ENCODE measurements at places on chromosomes 3 and 15.

GRCh38 chr3:35640190-35641165 is 1.2 kb downstream of the ARPP21 start:
- no peak for DNase-seq

GRCh38 chr3:185311991-185312390 is 50.9 kb upstream of the MAP3K13 start:
- DNase-seq, result no peak

DNA sequence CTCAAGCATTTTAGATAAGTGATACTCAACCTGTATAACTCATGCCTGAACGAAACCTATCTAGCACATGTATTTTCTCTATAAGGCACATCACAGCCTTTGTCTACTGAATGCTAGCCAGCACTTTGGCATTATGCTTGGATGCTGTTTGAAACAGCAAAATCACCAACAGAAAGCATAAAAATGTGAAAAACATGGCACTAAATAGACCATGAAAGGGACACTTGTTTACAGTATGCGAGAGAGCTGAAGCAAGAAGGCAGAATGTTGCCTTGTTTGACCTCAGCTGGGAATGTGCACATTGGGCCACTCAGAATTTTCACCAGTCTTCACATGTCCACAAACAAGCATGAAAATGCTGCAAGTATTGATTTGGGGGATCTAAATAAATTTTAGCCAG is 59.5 kb downstream of the MINDY2 start:
- DNase-seq, result no peak

- no peak for DNase-seq
These were observed 737 bp downstream of the JAGN1 start for GRCh38 chr3:9891072-9891622.

- DNase-seq, result no peak
These were observed at the start of gene EPHA6 for GRCh38 chr3:96813820-96814650. Gene EPHA6, plus strand, starts transcription at chr3:96814594.

DNA sequence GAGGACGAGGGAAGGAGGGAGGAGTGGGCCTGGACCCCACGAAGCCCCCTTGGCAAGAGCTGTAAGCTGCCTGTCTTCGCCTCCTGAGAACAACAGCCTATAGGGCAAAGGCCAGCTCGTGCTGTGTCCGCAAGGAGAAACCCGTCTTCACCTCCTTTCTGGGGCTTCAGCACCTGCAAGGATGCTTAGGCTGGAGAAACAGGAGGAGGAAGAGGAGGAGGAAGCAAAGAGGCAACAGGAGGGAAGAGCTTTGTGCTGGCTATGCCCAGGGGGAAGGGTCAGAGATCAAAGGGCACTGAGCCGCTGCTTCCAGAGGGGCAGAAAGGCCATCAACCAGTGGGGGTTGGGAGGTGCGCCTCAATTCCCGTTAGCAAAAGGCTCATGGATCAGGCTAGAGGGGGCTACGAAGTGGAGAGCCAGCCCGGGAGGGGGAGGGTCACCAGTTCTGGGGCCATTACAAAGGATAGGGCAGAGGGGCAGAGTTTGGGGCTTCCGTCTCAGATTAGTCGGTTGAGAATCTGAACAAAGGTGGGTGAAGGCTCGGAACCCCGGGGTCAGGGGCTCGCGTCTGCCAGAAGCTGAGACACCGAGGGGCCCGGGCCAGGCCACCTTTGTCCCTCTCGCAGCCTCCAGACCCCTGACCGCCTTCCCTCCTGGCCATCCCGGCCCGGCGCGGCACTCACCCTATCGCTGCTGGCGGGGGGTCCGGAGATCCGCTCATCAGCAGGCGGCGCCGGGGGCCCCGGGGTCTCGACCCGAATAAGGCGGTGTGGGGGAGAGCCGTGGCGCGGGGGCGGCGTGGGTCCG is 792 bp downstream of the SHF start:
- no peak for DNase-seq

GRCh38 chr3:77324105-77324504 is 284.2 kb downstream of the ROBO2 start:
- DNase-seq, result no peak

DNA sequence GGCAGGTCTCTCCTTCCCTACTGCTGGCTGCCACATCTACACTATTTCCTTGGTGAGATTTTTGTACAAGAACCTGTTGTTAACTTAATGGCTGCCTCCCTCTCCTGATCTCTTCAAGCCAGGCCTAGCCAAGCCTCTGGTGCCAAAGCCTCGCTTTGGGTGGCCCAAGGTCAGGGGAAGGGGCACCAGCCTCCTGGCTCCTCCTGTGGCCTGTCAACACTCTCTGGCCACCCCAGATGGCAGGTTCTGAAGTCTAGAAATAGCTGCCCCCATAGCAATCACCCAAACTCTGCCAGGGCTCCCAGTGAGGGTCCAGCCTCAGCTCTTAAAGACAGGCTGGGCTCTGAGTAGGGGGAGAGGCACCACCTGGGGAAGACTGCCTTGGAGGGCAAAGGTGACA is 5.0 kb downstream of the IFRD2 start:
- no peak for DNase-seq

DNA sequence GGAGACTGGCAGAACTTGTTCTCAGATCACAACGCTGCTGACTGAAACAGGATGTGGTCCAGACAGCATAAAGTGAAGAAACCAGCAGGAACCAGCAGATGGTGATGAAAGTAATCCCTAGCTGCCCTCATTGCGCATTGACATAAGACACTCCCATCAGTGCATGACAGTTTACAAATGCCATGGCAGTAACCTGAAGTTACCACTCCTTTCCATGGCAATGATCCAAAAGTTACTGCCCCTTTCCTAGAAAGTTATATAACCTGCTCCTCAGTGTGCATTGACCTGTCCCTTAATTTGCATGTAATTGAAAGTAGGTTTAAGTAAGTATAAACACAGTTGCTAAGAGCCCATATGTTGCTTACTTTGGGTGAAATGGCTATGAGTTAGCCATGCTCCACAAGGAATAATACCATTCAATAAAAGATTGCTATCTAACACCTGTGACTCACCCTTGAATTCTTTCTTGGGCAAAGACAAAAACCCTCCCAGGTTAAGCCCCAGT is 149.1 kb upstream of the CD96 start:
- DNase-seq, result peak; percentile 2

- no peak for DNase-seq
These were observed 202.6 kb downstream of the XXYLT1 start for GRCh38 chr3:195068084-195069080.

DNA sequence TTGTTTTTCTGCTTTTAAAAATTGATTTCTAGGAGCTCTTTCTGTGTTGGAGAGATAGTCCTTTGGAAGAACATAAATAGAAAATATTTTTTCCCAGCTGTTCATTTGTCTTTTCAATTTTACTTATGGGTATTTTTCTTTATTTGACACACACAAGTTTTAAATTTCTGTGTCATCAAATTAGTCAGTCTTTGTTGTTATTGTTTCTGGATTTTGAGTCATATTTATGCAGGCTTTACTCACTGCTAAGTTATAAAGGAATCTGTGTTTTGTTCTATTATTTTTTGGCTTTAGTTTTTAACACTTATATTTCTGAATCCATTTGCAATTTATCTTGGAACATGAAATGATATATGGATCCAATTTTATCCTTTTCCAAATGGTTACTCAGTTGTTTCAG is 5.9 kb upstream of the GHSR start:
- no peak for DNase-seq

GRCh38 chr3:5423076-5423475 is 235.6 kb downstream of the EDEM1 start:
- DNase-seq, result no peak

- DNase-seq, result no peak
These were observed 142.4 kb downstream of the ANXA2 start for GRCh38 chr15:60255390-60255789.

DNA sequence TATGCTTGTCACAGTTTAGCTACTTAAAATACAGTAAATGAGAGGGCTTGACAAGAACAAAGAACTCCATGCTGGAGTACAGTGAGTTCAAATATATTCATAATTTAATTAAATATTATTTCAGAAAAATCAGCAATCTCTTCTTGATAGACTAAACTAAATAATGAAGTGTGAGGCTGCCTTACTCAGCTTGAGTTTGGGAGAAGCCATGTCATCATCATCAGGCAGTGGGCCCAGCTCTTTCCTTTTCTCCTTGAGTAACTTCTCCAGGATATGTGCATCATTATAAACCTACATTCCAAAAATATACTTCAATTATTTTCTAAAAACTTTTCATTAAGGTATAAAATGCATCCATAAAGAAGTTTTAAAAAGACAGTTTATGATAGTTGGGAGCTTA is 70.5 kb downstream of the PBRM1 start:
- no peak for DNase-seq

DNA sequence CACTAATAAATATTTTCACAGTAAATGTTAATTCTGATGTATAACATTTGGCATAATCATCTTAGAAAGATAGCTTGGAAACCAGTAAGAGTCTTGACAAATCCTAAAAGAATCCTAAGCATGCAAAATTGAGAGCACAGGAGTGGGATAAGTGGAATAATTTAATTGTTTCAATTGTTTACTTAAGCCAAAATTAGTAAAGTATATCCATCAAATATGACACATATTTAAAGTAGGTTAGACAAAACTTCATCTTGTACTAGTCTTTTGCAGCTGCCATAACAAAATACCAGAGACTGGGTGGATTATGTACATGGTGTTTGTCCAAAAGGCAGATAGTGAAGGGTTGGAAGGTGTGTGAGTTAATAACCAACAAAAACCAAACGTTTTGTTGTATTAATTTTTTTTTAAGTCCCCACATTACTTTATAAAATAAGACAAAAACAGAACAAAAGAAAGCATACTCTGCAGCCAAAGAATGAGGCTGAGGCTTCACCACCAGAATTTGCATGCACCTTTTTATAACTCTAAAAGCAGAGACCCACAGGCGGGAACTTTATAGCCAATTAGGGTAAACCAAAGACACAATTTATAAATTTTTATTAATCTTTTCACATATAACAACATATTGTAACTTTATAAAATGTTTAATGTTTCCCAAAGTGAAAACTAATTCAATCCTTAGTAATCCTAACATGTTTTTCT is 41.9 kb upstream of the CD200R1L start:
- DNase-seq, result no peak

GRCh38 chr3:196624067-196624790 is 15.3 kb upstream of the NRROS start:
- no peak for DNase-seq

DNA sequence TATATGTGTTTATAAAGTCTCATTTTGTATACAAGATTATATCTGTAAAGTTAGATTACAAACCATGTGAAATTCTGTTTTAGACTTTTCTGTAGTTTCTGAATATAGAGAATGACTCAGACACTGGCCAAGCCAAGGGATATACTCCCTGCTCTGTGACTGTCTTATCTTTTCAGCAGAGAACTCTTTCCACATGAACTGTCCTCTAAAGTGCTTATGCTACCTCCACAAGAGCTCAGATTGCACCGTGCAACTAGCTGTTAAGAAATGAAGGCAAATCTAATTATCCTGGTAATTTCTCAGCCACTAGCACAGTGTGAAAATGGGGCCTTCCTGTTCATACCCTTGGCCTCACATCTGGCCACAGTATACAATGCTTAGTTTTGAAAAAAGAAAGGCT is 44.3 kb upstream of the CPNE4 start:
- no peak for DNase-seq

GRCh38 chr3:127213381-127213918 is 20.5 kb downstream of the PRR23E start:
- no peak for DNase-seq

GRCh38 chr3:184825121-184825820 is 13.3 kb downstream of the VPS8 start:
- no peak for DNase-seq

DNA sequence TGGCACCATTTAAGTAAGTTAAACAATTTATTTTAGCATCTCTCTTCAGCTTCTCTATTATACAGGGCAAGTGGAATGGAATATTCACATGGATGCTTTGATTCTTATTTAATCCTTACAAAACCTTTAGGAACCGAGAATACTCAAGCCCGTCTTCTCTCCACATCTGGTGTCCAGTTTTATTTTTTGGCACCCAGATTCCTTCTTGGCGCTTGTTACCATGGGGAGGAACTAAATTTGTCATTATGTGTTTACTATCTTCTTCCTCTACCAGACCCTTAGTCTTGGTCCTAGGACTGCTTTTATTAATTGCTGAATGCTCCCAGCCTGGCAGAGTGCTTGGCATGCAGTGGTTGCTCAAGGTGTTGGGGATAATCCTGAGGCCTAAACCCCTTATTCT is 138.8 kb downstream of the CACNA2D3 start:
- no peak for DNase-seq

DNA sequence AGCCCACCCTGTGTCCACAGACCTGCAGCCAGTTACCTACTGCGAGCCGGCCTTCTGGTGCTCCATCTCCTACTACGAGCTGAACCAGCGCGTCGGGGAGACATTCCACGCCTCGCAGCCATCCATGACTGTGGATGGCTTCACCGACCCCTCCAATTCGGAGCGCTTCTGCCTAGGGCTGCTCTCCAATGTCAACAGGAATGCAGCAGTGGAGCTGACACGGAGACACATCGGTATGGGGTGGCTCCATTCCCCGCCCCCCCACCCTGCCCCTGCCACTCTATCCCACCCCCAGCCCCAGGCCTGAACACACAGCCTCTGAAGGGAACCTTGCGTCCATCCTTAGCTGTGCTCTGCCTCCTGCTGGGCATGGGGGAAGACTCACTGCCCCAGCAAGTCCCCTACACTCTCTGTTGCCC is 73.2 kb downstream of the AAGAB start:
- DNase-seq, result no peak

- no peak for DNase-seq
These were observed 40.2 kb upstream of the TMEM87A start for GRCh38 chr15:42313463-42313862.

DNA sequence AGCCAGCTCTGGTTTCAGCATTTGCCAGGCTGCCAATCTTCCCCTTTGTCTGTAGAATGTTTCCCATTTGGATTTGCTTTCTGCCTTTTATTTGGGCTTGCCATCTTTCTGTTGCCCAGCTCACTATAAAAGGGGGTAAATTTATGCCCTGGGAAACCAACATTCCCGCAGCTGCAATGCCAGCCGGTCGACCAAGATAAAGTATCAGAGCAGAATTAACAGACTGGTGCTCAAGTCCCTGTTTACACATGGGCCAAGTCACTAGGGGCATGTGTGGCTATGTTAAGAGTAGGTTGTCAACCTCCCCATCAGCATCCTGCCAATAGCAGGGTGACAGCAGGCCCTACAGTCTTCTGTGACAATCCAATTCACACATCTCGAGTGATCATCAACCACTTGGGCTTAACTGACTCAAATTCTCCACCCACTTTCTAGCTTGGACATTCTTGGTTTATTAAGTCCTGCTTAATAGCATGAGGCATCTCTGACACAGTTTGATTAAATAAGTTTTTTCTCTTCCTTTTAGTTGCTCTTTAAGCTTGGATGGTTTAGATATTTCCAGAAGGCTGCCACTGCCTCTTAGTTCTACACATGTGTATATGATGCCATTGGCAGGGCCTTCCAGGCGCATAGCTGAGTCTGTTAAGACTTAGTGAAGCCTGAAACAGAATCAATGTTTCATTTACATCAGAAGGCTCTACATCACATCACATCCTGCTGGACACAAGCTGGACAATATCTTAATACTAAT is 24.1 kb upstream of the VEPH1 start:
- DNase-seq, result no peak

DNA sequence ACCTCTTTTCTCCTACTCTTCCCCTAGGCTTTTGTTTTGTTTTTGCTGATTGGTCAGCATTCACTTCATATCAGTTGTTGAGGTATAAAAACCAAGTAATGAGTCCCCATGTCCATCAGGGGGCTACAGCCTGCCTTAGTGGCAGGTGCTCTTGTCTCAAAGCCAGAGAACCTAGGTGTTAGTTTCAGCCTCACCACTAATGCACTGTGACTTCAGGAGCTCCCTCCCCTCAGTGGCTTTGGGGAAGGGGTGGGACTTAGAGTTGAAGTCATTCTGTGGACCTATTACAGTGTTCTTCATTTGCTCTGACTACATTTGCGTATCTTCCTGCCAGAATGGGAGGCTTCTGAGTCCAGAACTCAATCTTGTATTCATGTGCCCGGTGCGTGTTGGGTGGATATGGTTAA is 41.6 kb downstream of the NR2C2 start:
- DNase-seq, result no peak
